Subcutaneous adipose tissue (tissue), 4 donors: ENCODE measurements at places on chromosomes 11 and 22. TPM values are rescaled to one million over a fixed set of nuclear protein-coding genes. Genes with fewer than 3 reads are reported as not detected.

Gene GSTT4
- total RNA-seq: not detected

Gene TLCD5
- 2.3 TPM for total RNA-seq

Gene OR6T1
- total RNA-seq: not detected

Gene NEFH
- total RNA-seq: 0.34 TPM

Gene MAJIN
- not detected for total RNA-seq

Gene GALNT18
- total RNA-seq: 22.5 TPM

Gene ART1
- not detected for total RNA-seq

Gene UBQLNL
- total RNA-seq: 0.98 TPM

Gene B3GAT1
- total RNA-seq: 0.33 TPM

Gene ROBO3
- 17.0 TPM for total RNA-seq

Gene IL10RA
- total RNA-seq: 31.3 TPM

Gene MED17
- total RNA-seq: 23.1 TPM

Gene TPCN2
- total RNA-seq: 30.7 TPM

Gene OR2D2
- total RNA-seq: not detected

Gene SIPA1
- 19.8 TPM for total RNA-seq

Gene ACR
- 1.3 TPM for total RNA-seq
